ENCODE measurements at places on chromosomes 16 and 17. TPM values are rescaled to one million over a fixed set of nuclear protein-coding genes. Genes with fewer than 3 reads are reported as not detected.

GRCh38 chr17:76054112-76054476, 18.2 kb downstream of the SRP68 start:
- no peak for DNase-seq
- peaks cover 14% of the 10 kb centered on the region for H3K36me3 ChIP-seq
- no peak overlapping the region for H3K27ac ChIP-seq
- no peak overlapping the region for H3K4me3 ChIP-seq

DNA sequence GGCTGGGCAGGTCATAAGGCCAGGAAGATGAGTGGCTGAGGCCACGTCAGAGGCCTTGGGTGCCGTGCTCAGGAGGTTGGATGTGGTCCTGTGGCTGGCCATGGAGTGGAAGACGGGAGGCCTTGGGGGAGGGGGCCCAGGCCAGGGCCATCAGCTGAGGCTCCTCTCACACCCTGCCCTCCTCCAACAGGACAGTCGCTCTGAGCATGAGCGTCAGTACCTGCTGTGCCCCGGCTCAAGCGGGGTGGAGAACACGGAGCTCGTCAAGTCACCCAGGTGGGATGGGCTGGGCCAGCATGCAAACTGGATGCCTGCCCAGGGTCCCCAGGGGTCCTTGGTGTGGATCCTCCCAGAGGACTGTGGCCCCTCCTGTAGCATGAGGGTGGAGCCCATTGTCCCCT, 19.2 kb downstream of the POLR3E start:
- H3K4me3 ChIP-seq: no peak overlapping the region
- H3K36me3 ChIP-seq: peaks cover 28% of the 10 kb centered on the region
- no peak for DNase-seq
- no peaks in the 10 kb centered on the region for H3K4me1 ChIP-seq

GRCh38 chr17:44920565-44920940, 5.3 kb upstream of the GFAP start:
- no peaks in the 10 kb centered on the region for H3K27me3 ChIP-seq
- peak; percentile 30 for DNase-seq
- no peaks in the 10 kb centered on the region for H3K4me1 ChIP-seq
- H3K27ac ChIP-seq: no peak overlapping the region

GRCh38 chr17:51461578-51462004, 201.2 kb downstream of the UTP18 start:
- peak; percentile 60 for DNase-seq
- H3K27me3 ChIP-seq: no peaks in the 10 kb centered on the region
- no peak overlapping the region for H3K27ac ChIP-seq
- no peak overlapping the region for H3K4me3 ChIP-seq

DNA sequence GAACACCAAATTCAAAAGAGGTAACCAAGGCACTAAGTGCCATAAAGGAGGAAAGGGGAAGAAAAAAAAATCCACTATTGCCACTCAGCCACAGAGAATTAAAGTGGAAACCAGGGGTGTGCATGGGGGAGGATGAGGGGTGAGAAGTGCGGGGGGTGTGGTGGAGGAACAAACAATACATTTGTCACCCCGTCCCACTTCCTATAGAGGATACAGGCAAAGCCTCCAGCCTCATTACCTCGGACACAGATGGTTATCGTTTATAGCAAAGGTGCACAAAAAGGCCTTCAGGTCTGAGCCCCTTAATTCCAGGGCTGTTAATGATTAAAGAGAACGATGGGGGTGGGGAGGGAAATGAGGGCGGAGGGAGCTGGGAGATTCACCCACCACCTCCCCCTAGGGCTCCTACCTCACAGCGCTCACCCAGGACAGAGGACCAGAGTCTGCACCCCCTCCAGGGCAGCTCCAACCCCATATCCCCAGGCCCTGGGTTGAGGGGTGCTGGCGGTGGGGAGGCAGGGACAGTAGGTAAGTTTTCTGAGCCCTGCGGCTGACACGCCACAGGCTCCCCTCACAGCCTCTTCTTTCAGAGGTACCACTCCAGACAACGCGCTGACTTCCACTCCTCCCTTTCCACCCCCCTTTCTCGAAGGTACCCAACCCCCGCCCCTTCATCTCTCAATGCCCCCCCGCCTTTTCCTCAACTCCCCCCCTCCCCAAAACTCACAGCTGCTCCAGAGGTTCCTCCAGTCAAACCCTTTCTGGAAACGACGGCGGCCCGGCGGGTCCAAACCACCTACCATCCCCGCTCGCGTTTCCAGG, 470 bp downstream of the DCUN1D3 start:
- H3K4me1 ChIP-seq: no peaks in the 10 kb centered on the region
- no peaks in the 10 kb centered on the region for H3K27me3 ChIP-seq
- peak; percentile 82 for DNase-seq
- peaks cover 2% of the 10 kb centered on the region for H3K36me3 ChIP-seq
- H3K4me3 ChIP-seq: peak overlapping the region; percentile 81

GRCh38 chr17:82810644-82811430, 29.0 kb downstream of the ZNF750 start:
- H3K27ac ChIP-seq: no peak overlapping the region
- no peaks in the 10 kb centered on the region for H3K4me1 ChIP-seq
- peaks cover 12% of the 10 kb centered on the region for H3K36me3 ChIP-seq
- H3K27me3 ChIP-seq: no peaks in the 10 kb centered on the region

DNA sequence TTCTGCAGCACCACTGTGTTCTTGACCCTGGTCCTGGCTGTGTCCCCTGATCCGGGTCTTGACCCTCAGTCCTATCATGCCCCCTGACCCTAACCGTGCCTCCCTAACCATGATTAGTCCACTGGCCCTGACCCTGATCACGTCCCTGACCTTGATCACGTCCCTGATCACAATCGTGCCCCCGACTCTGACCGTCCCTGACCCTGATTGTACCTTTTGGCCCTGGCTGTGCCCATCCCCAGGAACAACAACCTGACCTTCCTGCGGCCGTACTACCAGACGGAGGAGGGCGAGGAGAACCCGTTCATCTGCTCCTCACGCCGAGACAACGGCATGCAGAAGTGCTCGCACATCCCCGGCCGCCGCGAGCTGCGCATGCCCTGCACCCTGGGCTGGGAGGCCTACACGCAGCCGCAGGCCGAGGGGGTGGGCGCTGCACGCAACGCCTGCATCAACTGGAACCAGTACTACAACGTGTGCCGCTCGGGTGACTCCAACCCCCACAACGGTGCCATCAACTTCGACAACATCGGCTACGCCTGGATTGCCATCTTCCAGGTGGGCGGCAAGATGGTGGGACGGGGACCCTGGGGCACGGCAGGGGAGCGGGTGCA, 24.9 kb downstream of the TPSG1 start:
- no peaks in the 10 kb centered on the region for H3K36me3 ChIP-seq
- H3K4me3 ChIP-seq: no peak overlapping the region
- DNase-seq: no peak
- H3K27me3 ChIP-seq: no peaks in the 10 kb centered on the region

Gene DNAH2
- total RNA-seq: 0.66 TPM
